ENCODE measurements at places on chromosomes 11 and 22. TPM values are rescaled to one million over a fixed set of nuclear protein-coding genes. Genes with fewer than 3 reads are reported as not detected.

GRCh38 chr11:118151431-118151830 lies 1.2 kb downstream of the SCN4B start:
- DNase-seq, result no peak

GRCh38 chr11:117782101-117782500 lies 14.9 kb downstream of the DSCAML1 start:
- no peak for DNase-seq

OR52J3 gene
- total RNA-seq, result not detected

DAGLA gene
- 2.0 TPM for total RNA-seq

MCHR1 gene
- total RNA-seq, result not detected
